ENCODE measurements at places on chromosomes 5 and 9.

GRCh38 chr9:123583646-123584045 lies 227.6 kb downstream of the CRB2 start:
- DNase-seq: peak; percentile 89

DNA sequence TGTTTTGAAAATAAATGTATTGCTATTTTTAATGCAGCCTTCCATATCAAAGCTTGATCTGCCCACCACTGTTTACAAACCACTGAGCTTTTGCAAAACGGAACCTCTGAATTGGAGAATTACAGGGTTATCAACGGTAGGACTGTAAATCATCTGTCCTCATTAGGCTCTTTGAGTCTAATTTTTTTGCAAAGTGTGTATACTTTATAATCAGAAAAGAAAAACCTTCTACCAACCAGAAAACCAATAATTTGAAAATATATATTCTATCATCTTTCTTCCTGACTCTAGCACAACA lies 6.8 kb upstream of the SLC2A8 start:
- DNase-seq: no peak

GRCh38 chr9:4832786-4833579 lies 40.2 kb downstream of the RCL1 start:
- no peak for DNase-seq

DNA sequence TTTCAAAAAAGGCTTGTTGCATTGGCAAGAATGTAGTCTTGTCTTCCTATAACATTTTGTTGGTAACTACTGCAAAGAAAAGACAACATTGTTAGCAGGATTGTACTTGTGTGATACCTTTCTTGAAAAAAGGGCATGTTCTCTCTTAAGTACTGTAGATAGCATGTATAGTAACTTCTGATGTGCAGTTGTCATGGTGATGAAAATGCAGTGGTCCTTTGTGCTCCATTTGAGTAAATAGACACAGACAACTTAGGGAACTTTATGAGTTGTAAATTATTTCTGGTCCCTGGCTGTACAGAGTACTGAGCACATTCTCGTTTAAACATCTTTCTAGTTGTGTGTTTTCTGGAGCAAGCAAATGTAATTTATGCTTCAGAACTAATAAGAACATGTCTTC lies 103.3 kb downstream of the CD180 start:
- peak; percentile 23 for DNase-seq

- peak; percentile 30 for DNase-seq
Measured at GRCh38 chr5:77893225-77893860, 117.2 kb upstream of the TBCA start.

- DNase-seq: no peak
Measured at GRCh38 chr5:92678640-92679039, 902.4 kb downstream of the NR2F1-AS1 start.

DNA sequence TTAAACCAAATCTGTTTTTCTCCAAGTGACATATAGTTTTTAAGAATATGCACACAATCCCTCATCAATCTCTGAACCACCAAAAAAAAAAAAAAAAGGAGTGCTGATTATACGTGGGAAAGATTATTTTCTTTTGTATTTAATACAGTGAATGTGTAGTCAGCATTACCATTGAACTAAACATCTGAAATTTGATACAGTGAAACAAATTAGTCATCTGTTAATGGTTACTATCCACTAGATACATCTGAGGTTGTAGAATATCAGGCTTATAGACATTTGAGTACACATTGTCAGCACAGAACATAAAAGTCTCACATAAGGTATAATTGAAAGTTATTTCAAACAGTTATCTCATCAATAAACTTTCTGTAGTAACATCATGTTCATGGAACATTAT lies 87.0 kb downstream of the SLF1 start:
- DNase-seq: no peak

- peak; percentile 1 for DNase-seq
Measured at GRCh38 chr5:41115281-41115680, 44.1 kb upstream of the MROH2B start.

DNA sequence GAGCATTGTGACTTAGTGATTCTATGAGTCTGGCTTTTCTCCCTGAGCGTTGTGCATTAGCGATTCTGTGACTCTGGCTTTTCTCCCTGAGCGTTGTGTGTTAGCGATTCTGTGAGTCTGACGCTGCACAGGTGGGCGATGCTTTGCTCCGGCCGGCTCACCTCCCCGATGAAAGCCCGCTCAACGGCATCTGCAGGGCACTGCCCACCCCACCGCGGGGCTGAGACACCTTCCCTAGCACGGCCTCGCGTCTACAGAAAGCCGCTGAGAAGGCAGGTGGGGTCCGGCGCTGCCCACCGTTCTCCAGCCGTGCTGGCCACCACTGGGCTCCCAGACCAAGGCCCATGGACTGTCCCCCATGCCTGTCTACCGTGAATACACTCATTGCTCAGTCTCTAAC lies 12.8 kb upstream of the SLC9A3 start:
- no peak for DNase-seq

GRCh38 chr5:63854076-63854475 lies 108.2 kb downstream of the HTR1A start:
- peak; percentile 2 for DNase-seq

- DNase-seq: no peak
Measured at GRCh38 chr9:132632413-132633129, 37.2 kb downstream of the DDX31 start.

GRCh38 chr9:19028835-19029451 lies 4.1 kb downstream of the SAXO1 start:
- peak; percentile 88 for DNase-seq

DNA sequence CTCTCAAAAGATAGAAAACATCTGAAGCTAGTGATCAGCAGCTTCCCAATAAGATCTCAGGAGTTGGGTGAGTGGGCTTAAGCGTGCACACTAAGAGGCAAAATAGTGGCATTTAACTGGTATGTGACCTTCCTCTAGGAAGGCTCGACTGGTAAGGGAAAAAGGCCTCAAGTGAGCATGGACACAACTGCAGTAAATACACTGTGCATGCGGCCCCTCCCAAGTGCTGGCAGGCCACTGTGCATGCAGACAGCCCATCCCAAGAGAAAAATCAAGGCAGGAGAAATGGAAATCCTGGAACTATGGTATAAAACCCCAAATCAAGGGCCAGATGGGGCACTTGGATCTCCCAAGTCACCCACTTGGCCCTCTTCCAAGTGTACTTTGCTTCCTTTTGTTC lies 112.7 kb downstream of the SMC2 start:
- DNase-seq: no peak

GRCh38 chr9:87562530-87563170 lies 65.0 kb downstream of the DAPK1 start:
- no peak for DNase-seq

DNA sequence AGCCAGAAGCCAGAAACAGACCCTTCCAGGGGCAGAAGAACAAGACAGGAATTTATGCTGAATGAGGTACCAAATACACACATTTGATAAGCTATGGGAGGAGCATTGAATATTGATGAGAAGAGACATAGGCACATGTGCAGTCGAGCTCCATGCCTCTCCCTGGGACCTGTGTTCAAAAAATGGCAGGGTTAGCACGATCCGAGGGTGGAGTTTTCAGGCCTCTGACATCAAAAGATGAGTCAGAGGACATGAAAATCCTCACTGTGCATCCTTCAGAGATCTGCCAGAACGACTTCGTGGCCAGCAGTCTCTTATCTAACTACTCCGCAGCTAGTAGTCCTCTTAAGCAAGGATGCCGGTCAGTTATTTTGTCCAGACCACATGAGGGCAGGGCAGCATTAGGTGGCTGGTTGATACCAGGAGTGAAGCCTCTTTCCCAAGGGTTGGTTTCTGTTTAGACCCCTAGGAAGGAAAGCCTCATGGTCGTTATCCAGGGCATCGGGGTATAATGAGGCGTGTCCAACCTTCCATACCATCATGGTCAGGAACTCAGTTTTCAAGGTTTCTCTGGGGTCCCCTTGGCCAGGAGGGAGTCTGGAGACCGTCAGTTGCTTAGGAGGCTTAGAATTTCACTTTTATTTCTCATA lies 11.6 kb upstream of the CMBL start:
- no peak for DNase-seq

GRCh38 chr5:139648205-139649081 lies at the start of gene CXXC5:
Gene CXXC5, plus strand, starts transcription at chr5:139648349. Its CDS starts 32,175 bp downstream, at chr5:139680524.
- DNase-seq: peak; percentile 92

GRCh38 chr5:126003309-126003708 lies 419.9 kb upstream of the GRAMD2B start:
- peak; percentile 60 for DNase-seq

DNA sequence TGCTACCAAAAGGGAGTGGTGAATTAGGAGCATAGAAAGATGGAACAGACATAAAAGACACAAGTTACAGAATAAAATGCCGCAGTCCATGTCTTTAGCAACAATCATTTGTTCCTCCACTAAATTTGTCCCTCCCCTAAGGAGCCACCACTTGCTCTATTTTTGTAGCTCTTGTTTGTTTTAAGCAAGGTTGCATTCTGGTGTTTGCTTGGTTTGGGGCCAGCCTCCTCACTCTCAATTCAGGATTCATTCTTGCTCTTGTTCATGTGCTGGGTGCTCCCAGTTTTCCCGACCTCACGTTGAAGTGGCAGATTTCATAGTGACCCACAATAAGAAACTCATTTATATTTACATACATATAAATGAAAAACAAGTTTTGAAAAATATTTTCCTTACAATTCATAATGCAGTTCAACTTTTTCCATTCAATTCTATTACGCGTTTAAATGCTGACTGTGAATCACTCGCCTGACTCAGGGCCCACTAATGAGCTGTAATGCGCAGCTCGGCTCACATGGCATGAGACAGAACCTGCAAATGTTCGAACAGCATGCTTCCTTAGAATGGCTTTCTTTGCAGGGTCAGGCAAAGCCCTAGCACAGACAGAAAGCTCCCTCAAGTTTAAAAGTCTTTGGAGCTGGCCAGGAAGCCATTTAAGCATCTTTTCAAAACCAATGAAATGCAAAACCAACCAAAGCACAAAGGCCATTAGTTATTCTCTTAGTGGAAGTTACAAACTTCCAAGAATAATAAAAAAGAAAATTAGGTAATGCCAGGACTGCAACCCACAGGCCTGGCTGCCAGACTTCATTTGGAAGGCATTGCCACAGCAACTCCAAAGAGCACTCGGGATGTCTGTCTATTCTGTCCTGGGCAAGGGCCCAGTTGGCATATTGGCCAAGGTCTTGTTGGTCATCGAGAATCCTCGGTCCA lies 41.7 kb downstream of the RETREG1 start:
- no peak for DNase-seq

DNA sequence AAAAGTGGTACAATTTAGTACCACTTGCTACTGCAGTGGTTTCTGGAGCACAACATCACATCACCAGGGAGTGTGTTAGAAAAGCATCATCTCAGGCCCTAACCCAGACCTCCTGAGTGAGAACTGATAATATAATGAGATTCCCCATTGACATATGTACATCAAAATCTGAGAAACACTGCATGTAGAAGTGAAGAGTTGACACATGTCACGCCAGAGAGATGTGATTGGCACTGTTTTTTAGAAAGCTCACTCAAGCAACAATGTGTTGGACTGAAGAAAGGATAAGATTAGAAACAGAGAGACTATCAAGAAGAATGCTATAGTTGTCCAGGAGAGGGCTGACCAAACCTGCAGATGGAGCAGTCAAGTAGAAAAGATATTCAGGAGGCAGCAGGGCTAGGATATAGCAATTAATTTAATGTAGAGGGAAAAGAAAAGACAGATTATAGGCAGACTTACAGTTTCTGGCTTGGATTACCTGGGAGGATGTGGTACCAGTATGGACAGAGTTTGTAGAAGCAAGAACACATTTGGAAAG lies 324.4 kb upstream of the ADAMTSL1 start:
- DNase-seq: no peak

- no peak for DNase-seq
Measured at GRCh38 chr5:95223566-95224258, 61.2 kb downstream of the MCTP1 start.

- no peak for DNase-seq
Measured at GRCh38 chr5:144778561-144778960, 607.9 kb downstream of the KCTD16 start.

GRCh38 chr5:127878174-127878750 lies 175.1 kb downstream of the CCDC192 start:
- no peak for DNase-seq

- DNase-seq: no peak
Measured at GRCh38 chr5:4833104-4833738, 306.9 kb upstream of the ADAMTS16 start.

DNA sequence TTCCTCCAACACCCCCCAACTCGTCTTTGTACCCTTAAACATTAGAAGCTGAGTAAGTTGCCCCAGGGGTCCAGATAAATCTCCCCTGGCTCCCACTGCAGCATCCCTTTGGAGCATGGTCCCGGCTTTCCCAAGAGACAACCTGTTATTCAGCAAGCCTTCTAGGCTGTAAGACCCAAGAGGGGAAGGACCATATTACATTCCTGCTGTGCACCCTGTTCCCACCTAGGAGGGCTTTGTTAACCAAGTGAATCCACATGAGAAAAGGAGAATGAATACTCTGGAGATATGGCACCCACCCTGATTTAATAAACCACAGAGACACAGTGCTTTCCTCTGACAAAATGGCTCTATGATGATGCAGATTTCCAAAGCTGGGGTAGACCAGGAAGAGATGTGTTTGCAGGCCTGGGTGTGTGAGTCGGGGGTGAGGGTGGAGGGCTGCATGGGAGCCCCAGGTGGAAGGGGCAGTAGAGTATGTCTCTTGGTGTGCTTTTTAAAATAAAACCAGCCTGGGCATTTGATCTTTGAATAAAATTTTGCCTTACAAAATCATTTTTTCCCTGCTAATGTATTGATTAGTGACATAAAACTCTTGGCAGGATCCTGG lies 325.2 kb downstream of the DRD1 start:
- no peak for DNase-seq

DNA sequence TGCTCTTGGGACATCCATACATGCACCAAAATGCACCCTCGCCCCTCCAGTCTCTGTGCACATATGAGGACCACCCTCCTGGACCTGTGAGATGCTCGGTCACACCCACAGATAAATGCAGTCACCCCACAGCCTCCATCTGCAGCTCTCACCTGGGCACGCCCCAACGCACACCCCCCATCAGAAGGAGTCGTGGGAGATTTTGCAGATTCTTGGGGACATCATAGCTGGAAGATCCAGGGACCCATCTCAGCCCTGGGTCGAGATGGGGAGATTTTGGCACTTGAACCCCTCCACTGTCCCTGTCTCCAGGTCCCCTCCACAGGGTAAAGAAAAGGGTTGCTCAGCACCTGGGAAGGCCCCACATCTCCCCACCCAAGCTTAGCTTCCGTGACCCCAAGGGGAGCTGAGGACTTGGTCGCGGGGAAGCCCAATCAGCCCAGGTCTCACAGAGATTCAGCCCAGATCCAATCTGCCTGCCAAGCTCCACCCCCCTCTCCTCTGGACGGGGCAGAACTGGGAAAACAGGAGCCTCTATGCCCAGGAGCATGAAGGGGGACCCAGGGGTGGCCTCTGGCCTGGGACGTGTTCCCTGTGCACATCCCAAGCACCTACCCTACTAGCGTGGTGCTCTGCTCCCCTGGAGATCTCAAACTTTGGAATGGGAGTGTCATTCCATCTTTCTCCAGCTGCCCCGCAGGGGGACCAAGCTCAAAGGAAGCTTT lies 89.2 kb upstream of the LMX1B start:
- DNase-seq: no peak

- peak; percentile 6 for DNase-seq
Measured at GRCh38 chr9:119088002-119088547, 281.2 kb downstream of the BRINP1 start.

All from tongue (tissue), 3 donors.